ENCODE measurements at places on chromosomes 1 and 21. TPM values are rescaled to one million over a fixed set of nuclear protein-coding genes. Genes with fewer than 3 reads are reported as not detected.

GRCh38 chr1:233393084-233393840, 65.7 kb downstream of the MAP3K21 start:
- DNase-seq, result no peak

DNA sequence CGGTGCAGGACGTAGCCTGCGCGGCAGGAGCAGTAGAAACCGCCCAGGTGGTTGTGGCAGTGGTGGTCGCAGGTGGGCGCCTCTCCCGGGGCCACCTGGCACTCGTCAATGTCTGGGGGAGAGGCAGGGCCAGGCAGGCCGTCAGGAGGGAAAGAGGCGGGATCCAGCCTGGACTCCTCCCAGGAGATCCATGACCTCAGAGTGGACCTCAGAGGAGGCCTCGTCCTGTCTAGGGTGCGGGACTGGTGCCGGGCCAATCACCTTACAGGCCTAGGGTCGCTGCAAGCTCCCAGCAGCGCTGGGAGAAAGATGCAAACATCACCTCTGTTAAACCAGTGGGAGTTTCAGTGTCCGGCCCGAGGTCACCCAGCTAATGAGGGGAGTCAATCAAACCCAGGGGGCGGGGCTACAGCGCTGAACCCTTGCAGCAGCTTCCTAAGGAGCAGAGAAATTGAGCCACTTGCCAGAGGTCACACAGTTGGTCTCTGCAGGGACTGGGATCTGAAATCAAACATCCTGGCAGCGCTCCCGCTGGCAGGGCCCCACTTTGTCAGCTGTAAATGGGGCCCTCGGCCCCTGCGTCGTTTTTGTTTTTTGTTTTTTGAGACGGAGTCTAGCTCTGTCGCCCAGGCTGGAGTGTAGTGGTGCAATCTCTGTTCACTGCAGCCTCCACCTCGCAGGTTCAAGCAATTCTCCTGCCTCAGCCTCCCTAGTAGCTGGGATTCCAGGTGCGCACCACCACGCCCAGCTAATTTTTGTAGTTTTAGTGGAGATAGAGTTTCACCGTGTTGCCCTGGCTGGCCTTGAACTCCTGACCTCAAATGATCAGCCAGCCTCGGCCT, 1.4 kb downstream of the MASP2 start:
- DNase-seq, result no peak

DNA sequence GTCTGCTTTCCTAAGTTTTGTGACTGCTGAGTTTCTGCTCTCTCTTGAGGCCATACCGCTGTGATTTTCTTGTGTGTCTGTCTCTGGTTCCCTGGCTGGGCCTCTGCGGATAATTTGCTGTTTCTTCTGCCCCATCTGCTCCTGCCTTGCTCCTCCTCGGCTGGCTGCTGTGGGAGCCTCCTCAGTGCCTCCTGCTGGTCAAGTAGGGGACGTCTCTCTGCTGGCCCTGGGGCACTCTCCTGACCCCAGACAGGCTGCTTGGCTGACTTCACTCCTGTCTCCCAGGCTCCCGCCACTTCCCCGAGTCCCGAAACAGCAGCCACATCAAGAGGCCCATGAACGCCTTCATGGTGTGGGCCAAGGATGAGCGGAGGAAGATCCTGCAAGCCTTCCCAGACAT, 28.5 kb downstream of the ETNK2 start:
- no peak for DNase-seq

DNA sequence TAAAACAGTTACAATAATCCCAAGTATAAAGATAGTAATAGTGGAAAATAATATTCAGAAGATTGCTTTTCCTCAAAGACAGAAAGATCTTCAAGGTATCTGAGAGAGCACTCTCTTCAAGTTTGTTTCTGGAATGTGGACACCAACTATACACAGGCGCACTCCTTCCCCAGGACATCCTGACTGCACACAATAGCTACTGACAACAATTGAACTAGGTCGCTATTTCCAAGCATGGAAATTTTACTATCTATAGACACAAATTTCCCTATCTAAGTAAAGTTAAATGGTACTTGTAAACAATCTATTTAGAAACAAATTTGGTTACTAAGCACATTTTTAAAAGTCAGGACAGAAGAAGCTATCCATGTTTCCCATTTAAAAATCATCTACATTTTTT, 19.1 kb downstream of the ARHGAP29 start:
- DNase-seq, result no peak

Gene CATSPERE
- polyA plus RNA-seq, result 0.11 TPM
